ENCODE measurements at places on chromosomes 4 and X.

GRCh38 chr4:56953680-56954520 lies 23.5 kb downstream of the NOA1 start:
- DNase-seq: no peak

DNA sequence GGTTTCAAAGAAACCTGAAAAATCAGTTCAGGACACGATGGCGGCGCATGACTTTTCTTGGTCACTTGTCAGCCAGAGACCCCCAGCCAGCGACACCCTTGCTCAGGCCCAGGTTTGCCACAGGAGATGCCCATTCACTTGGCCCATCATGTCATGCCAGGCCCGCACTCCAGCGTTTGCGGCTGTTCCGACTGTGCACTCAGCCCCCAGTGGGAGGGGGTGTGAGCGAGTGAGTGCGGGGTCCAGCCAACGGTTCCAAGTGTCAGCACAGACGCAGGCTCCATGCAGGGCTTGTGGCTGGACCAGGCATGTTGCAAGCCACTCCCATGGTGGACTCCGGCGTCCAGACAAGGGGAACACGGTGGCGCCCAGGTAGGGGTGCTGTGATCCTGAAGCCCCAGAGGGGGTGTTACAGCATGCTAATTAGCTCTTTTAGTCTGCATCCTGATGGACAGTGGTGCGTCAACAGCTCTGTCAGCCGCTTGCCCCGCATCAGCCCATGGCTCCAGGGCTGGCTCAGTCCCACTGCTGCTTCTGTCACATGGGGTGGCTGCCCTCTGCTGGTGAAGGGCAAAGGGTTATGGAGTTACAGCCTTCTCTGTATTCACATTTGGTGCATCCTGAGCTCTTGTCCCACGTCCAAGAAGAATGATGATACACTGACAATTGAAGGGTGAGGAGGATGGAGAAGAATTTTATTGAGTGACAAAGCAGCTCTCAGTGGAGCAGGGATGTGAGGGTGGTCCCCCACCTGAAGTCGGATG lies 3.7 kb upstream of the MAEA start:
- no peak for DNase-seq

- DNase-seq: no peak
Measured at GRCh38 chr4:184457535-184458249, 16.7 kb downstream of the IRF2 start.

DNA sequence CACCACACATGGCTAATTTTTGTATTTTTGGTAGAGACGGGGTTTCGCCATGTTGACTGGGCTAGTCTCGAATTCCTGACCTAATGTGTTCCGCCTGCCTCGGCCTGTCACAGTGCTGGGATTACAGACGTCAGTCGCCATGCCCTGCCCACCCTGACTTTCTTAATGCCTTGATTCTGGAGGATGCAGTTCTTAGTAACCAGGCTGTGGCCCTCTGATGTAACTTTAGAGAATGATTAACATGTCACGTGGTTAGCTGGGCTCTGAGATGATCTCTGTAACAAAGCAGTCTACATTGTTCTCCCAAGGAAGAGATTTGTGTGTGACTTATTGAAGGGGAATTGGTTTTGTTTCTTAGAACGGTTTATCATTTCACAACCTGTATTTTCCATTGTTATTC lies 30.6 kb downstream of the ANK2 start:
- no peak for DNase-seq

DNA sequence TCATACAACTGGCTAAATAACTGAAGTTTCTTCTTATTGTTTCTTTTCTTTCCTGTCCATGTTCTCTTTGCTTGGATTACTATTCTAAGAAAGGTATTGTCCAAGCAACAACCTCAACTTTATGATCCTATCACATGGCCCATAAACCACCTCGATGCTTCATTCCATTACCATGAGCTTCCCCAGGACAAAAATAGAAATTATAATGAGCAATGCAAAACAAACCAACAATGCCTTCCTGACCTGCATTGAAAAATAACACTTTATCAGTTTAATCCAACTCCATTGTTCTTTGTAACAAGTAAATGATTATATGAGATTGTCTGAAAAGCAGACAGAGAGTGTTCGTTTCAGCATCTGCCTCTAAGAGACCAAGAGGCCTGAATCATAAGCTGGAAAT lies 148.8 kb downstream of the HS6ST2 start:
- DNase-seq: no peak

DNA sequence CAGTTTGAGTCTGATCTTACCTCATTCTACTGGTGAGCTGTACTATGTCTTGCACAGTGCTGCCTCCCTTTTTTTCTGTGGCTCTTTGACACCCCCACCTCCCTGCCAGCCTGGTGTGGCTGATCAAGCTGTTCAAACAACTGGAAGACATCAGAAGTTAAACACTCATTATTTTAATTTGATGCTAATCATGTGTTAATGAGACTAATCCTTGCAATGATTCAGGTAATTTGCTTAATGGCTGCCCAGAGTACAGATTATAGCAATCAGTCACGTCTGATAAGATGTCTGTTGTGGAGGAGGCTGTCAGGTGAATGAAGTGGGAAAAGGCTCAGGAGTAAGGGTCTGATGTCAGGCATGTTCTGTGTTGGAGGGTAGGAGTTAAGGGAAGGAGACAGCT lies 87.4 kb upstream of the GK2 start:
- no peak for DNase-seq

- DNase-seq: no peak
Measured at GRCh38 chrX:119809185-119809666, 17.8 kb upstream of the RPL39 start.

DNA sequence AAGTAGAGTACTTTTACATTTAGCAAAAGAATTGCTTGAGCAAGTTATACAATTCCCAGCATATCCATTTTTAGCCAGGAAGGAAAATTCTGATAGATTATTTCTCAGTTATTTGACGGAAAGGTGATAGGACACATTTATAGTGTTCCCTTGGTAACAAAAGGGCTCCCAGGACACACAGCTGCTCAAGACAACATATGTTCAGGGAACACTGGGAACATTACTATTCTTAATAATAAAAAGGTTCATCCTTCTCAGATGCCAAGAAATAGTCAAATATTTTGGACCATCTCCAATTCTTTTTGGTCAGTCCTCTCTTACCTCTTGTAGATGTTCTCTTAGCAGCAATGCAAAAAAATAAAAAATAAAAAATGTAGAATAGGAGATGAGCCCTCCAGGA lies 66.8 kb upstream of the SMAD1 start:
- DNase-seq: no peak

DNA sequence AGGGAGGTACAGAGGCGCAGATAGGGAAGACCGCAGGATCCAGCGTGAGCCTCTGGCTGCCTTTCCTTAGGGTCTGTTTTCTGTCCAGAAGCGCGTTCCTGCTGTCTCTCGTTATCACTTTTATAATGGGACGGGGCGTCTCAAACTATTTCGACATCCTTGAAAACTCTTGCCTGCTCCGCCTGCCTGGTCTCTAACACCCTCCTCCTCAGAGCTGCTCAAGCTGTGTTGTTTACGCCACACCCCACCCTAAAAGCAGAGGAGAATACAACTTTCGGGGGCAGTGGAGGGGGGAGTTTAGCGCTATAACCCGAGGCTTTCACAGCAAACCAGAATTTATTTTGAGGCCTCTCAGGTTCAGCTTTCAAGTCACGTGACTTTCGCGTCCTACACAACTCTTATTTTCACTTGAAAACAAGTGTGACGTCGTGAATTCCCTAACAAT lies 646 bp upstream of the FAM3A start:
- no peak for DNase-seq

- peak; percentile 59 for DNase-seq
Measured at GRCh38 chr4:169079942-169080827, 70.1 kb upstream of the CBR4 start.

GRCh38 chrX:150688911-150689451 lies 4.2 kb upstream of the MTMR1 start:
- DNase-seq: no peak

GRCh38 chrX:133660281-133660680 lies 245.0 kb upstream of the GPC4 start:
- DNase-seq: no peak

GRCh38 chrX:139930916-139931645 lies 1.8 kb downstream of the ATP11C start:
- DNase-seq: peak; percentile 54

DNA sequence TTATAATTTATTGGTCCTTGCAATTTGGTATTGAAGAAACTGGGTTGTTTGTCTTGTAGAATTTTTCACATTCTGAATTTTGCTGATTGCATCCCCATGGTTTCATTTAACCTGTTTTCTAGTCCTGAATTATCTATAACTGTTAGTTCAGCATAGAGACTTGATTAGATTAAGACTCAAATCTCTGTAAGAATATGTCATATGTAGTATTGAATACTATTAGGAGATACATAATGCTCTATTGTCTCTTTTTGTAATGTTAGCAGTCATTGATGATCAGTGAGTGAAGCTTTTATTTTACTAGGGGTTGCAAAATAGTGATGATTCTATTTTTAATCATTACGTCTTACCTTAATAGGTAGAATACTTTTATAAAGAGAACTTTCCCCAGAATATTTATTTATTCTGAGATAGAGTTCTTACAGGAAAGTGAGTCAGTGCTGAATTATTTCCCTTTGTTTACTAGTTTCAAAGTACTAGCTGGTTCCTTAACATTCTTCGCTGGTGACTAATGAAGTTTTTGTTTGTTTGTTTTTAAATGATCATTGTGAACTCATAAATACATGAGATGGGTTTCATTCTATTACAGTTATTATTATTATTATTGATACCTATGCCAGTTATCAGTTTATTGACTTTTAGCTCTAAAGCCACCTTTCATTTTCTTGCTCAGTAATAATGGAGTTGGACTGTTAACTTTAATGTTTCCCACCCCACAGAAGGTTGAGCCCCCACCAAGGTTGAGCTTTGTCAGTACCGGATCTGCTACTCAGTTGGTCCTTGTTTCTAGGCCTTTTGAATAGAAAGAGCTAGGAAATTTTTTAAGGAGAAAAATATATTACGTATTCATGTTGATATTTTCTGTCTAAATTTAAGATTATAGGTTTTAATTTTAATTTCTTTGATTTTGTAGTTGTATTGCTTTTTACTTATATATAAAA lies 102.3 kb downstream of the LARP1B start:
- no peak for DNase-seq

DNA sequence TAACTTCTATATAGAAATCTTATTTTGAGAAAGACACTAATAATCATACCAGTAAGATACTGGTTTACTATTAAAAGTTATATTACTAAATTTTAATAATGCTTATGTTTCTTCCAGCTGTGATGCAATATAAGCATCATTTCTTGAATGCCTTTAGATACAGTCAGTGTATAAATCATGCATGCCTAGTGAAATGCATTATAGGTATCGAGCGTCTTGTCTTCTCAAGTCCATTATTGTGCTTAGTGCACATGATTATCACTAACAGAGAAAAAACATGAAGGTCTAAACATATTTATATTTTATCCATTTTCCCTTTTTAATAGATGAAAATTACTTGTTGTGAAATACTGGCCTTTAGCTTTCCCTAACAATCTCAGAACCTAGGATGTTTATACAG lies 1021.5 kb upstream of the AGA start:
- no peak for DNase-seq

DNA sequence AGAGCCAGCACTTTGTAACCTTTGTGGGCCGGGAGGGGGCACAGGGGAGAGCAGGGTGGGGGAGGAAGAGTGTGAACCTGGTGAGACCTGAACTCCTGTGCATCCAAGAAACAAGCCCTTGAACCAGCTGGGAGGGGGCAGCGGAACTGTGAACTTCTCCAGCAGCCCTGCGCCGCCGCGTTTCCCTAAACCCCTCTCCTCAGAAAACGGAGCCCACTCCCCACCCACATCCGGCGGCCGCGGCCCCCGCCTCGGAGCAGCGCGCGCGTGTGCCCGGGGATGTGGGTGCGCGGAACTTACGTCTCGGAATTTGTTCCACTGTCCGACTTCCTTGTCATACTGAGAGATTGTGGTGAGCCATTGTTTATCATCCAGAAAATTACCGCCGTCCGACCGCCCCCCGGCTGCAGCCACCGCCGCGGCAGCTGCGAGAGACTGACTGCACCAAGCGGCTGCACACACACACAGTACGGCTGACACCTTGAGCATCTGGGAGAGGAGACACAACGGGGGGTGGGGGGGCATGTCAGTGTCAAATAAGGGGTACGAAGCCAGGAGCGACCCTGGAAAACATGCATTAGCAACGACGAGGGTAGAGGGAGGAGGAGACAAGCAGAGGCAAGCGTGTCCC lies 494 bp downstream of the SPOCK3 start:
- DNase-seq: peak; percentile 52

GRCh38 chr4:150874338-150875226 lies 140.5 kb downstream of the LRBA start:
- no peak for DNase-seq

DNA sequence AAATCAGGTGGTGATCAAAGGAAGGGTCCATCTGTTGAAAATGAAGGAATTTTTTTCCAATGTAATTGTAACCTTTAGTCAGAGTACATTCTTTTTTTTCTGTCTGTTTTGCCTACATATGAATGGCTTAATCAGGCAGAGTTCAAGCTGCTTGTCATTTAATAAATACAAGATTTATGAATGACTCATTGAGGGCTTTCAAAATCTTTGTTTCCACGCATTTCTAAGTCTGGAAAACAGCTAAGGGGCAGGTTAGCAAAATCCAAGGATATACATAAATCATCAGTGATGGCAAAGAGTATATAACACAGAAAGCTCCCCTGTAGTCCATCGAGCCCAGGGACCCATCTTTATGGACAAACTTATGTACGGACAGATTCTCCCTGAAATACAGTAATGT lies 1.8 kb downstream of the CA5B start:
- no peak for DNase-seq

DNA sequence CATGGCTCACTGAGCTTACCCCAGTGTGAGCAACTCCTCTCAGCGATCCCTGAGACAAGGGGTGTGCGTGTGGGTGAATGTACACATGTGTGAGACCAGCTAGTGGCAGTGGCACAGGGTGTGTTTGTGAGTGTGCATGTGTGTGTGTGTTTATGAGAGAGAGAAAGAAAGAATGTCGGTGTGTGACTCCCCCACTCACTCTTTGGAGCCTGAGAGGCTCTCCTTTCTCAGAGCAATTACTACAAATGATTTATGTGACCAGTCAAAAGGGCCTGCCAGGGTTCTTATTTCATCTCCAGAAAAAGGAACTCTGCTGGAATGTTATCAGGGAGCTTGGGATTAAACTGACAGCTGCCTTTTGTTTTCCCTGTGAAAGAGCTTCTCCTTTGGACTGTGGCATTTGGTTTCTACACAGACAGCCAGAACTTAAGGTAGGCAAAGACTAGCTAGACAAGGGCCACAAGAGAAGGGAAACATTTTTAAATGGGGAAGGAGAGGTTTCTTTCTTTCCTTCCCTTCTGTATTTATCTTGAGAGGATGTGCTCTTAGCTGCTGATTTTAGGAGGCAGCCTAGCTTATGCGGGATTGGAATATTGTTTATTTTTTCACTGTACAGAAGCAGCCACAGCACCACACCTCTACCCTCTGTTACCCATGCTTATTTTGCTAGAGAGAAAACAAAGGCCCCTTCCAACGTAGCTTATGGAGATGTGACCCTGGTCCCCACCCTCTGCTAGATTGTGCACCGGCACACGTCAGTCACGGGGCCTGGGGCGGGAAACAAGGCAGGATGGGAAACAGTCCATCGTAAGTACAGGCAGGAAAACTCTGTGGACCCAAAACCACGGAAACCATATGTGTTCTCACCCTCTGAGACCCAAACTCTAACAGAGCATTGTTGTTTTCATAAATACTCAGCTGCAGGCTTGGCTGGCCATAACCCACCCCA lies 143.5 kb downstream of the MGST2 start:
- no peak for DNase-seq

- no peak for DNase-seq
Measured at GRCh38 chrX:148047200-148047599, 66.1 kb downstream of the FMR1NB start.
